NCI-H1930 (cell line): ENCODE measurements at places on chromosomes 1 and 21.

- DNase-seq = no peak
These were observed 3.0 kb upstream of the PPIE start for GRCh38 chr1:39735731-39736130.

DNA sequence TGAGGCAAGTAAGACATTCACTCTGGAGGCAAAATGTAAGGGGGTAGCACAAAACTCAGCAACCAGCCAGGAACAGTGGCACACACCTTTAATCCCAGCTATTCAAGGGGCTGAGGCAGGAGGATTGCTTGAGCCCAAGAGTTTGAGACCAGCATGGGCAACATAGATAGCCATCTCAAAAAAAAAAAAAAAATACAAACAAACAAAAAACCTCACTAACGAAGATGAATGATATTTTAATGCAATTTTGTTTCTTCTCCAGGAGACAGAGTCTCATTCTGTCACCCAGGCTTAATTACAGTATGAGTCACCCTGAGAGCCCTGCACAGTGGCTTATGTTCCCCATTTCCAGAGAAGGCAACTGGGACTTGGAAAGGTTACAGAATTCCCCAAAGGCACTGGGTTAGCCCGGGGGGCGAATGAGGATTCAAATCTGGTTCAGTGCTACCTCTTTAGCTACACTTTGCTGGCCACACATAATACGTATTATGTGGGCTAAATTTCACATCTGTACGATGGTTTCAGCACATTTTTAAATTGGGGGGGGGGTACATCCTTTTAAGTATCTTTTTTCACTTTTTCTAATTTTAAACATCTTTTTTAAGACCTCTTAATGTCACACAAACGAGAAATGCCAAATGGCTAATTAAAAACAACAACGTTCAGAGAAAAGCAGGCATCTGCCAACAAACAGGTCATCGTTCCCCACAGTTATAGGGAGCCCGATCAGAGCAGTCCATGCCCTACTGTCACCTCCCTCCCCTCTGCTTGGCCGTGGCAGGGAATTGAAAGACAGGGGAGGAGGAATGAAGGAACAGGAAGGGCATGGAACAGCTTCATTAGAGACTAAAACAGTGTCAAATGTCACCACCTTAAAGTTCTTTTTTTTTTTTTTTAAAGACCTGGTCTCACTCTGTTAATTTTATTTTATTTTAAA lies 3.5 kb downstream of the CELA2A start:
- DNase-seq = no peak

DNA sequence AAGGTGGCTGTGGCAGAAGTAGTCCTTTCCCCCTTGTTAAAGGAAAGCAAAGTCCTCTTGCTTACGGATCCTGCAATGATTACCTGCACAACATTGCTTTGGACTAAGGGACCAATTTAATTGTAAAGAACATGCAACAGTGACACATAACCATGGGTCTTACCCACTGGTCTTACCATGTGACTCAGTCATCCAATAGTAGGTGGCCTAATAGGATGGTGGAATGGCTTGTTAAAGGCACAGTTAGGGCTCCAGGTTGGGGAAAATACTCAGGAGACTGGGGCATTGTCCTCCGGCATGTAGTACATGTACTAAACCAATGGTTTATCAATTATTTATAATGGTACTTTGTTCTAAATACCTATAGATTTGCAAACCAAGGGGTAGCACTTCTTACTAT lies 2.1 kb upstream of the YIPF1 start:
- no peak for DNase-seq

GRCh38 chr21:42763581-42764442 lies 110.4 kb downstream of the PDE9A start:
- DNase-seq = no peak

GRCh38 chr1:46800742-46801141 lies 1.9 kb downstream of the CYP4B1 start:
- no peak for DNase-seq

DNA sequence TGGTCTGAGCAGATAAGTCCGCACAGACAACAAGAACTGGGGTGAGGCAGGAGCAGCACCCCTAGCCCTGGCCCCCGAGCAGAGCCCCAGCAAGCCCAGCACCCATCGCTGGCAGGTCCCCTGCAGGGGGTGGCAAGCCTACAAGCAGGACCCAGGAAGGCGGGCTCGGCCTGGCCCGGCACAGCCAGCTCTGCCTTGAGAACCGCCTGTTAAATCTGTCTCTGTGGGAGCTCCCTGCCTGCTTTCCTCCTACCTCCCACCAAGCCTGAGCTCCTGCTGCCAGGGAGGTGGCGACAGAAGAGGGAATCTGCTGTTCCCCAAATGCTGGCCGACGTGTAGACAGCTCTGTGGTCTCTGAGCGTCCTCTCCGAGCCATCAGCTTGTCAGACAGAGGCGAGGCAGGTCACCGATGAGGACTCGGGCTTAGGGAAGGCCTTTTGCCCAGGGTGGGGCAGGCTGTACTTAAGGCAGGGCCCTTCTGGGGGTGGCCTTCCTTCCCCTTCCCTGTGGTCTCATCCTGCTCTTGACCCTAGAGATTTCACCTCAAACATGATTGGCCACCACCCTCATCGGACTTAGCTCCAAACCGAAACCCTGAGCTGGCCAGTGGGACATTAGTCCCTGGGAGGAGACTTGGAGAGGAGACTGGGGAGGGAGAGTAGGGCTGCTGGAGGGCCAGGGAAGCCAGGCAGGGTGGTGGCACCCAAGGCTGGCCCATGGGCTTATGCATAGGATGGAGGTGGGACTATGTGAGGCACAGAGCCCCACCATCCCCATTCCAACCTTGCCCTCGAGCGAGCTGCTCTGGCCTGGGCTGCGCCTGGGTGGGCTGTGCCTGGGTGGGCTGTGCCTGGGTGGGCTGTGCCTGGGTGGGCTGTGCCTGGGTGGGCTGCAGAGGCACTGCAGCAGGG lies 7.7 kb downstream of the SELENON start:
- DNase-seq = no peak
